LoVo (cell line): ENCODE measurements at places on chromosomes 12 and 14.

DNA sequence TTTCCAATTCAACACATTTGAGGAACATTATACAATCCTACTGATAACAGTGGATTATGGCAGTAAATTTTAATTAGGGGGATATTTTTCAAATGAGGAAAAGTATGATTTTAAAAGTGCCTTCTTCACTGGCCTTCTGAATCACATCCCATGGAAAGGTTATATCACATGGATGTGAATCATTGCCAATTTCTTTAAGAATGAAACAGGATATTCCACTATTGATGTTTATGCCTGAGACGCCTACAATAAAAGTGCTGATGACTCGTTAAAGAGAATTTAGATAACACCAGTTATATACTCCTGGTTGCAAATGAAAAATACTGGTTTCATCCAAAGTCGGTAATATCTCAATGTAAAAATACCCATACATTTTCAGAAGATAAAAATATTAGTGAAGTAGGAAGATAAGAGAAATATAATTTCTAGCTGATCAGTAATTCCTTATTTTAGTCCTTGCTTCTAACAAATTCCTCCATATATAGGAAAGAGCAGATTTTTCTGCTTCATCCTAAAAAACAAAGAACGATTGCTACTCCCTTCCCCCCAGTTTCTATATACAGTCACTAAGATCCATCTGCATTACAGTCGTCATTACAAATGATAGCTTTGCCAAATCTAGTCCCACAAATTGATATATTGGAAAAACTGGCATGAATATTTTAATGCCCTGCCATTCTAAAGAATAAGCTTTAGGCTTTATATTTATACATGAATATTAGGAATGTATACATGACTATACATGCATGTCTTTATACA, 139.5 kb upstream of the SOX5 start:
- DNase-seq, result no peak

DNA sequence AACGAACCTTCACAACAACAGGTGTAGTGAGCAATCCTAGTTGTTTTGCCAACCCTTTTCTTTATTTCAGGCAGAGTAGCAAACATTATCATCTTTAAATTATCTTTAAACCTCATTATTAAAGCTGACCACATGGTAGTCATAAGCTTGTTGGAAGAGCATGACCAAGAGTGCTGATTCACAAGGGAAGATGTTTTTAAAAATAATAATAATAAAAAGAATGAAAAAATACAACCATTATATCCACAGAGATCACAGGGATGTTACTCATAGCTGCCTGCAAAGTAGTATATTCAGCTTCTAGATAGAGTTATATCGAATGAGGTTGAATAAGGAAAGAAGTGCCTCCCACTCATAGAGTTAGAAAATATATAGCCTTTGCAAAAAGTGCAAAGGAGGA, 101.0 kb upstream of the FLRT2 start:
- DNase-seq, result no peak

- no peak for DNase-seq
These were observed 25.4 kb downstream of the DPF3 start for GRCh38 chr14:72868500-72868899.

DNA sequence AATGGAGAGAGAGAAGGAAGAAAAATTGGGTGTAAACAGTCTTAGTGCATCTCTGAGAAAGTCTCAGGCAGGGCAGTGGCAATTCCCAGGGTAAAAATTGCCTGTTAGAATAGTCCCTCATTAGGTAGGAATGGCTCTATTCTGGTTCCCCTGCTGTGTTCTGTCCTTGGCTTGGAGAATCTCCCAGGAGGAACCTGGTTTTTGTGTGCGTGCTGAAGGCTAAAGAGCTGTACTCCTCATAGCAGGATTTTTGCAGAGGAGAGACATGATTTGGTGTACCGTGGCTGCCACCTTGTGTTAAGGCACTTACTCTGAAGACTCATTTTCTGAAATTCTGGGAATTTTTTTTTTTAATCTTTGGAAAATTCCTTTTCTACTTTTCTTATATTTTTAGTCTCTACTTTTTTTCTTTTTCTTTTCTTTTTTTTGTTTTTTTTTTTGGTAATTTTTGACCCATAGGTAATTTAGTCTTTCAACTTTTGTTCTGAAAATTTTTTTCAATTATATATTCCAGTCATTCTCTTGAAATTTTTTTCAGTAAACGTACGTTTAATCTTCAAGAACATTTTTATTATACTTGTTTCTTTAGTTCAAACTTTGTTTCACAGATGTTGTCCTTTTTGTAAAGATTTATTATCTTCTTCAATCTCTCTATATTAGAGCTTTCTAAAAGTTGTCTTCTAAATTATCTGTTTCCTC, 63.8 kb downstream of the FBXO33 start:
- DNase-seq, result peak; percentile 26

GRCh38 chr14:55899531-55899930, 218.7 kb upstream of the PELI2 start:
- no peak for DNase-seq

DNA sequence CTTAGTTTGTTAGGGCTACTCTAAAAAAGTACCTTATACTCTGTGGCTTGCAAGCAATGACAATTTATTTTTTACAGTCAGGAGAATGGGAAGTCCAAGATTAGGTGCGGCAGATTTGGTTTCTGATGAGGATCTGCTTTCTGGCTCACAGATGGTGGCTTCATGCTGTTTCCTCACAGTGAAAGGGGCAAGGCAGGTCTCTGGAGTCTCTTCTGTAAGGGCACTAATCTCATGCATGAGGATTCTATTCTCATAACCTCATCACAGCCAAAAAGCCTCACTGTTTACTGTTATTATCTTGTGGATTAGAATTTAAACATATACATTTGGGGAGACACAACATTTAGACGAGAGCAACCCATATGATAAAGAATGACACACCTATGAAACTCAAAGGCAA, 1957.4 kb upstream of the SEL1L start:
- no peak for DNase-seq

DNA sequence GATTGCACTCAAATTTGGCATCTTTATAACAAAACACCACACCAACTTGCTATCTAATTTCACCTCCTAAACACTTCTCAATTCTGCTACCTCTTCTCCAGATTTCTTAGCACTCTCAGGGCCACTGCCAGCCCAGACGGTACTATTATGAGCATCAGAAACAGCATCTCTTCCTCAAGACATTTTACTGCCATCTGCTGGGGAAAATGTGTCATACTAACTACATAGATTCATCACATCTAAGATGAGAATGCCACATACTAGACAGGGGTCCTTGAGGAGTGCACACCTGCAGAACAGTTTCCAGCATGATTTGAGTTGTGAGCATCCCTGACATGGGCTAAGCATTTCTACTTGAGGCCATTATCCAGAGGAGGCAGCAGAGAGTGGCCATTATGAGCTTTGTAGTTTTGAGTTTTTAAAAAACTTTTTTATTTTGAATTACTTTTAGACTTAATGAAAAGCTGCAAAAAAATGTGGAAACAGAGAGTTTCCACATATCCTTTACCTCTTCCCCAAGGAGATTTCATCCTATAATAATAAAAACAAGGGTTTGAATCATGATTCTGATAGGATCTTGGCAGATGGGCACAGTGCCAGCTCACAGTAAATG, 15.1 kb upstream of the GRIP1 start:
- DNase-seq, result peak; percentile 71

- DNase-seq, result peak; percentile 29
These were observed 362.1 kb upstream of the STXBP6 start for GRCh38 chr14:25411781-25412757.

GRCh38 chr12:103806803-103807202, 34.2 kb downstream of the NT5DC3 start:
- DNase-seq, result no peak

DNA sequence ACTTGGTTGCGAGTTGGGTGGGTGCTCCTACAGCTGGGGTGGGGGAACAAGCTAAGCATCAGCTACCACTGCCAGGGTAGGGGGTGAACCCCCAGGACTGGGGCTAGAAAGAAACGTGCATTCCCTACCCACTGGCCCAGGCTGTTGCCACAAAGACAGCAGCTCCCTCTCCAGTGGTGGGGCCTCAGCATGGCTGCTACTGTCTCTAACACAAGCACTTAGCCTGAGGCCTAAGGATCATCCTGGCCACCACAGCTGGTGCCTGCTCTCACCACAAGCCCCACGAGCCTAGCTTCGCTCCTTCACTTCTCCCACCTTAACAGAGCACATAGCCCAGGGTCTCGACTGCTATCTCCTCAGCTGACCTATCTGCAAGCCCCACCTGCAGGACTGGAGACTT, 18.9 kb downstream of the SLC25A21 start:
- DNase-seq, result no peak

DNA sequence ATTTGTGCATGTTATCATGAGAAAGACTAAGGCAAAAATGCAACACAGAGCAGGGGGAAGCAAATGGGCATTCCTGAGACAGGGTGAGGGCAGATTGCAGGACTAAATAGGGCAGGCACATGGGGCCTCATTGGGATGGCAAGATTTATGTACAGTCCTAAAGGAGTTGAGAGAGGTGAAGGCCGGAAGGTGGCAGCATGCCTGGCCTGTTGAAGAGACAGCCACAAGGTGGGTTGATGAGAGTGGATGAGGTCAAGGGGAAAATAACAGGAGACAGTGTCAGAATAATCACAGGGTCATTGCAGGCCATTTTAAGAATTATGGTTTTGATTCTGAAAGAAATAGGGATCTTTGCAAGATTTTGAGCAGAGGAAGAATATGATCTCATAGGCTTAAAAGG, 21.0 kb downstream of the PAH start:
- no peak for DNase-seq

- no peak for DNase-seq
These were observed 52.5 kb upstream of the RIN3 start for GRCh38 chr14:92460916-92461579.

DNA sequence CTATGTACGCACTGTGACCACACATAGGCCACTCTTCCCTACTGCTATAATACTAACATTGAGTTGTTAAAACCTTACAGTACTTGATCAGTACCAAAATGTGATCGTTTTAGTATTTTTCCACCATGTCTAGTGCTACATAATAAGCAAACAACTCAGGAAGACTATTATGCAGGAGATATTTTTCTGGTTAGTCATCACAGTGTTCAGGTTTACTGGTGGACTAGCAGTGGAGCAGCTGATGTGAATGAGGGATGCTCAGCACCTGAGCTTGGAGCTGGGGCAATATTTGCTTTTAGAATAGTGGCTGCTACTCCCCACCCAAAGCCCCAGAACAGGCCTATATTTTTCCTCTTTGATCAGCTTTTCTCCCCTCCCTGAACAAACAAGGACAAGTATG, 513.1 kb downstream of the KCNH5 start:
- DNase-seq, result no peak

GRCh38 chr12:47147739-47148138, 68.0 kb upstream of the AMIGO2 start:
- no peak for DNase-seq

DNA sequence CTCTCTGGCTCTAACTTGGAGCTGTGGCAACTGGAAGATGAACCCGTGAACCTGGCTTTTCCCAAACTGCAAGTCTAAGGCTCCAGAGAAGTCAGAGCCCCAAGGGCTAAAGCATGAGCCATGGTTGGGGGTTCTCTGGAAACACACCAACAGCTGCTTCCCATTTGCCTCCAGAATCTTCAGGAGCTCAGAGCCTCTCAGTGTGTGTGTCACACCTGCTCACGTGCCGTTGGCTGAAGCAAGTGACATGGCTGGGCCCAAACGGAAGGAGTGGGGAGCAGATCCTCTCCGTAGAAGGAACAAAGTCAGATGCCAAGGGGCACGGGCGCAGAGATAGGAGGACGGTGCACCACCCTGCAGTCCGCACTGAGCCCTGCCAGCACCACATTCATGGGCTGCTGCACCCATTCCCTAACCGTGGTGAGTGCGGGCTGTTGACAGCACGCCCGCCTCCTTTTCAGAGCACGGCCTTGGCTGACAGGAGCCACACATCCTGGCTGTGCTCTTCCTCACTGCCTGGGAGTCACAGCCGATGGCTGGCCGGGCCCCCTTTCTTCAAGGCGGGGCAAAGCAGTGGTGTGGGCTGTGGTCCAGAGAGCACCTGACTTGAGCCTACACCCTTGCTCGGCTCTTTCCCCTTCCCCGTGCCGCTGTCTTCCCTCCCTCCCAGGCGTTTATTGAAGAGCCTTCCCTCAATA, 16.6 kb upstream of the TRAF3 start:
- no peak for DNase-seq

- DNase-seq, result no peak
These were observed 103.4 kb downstream of the ZFP36L1 start for GRCh38 chr14:68689511-68689910.

DNA sequence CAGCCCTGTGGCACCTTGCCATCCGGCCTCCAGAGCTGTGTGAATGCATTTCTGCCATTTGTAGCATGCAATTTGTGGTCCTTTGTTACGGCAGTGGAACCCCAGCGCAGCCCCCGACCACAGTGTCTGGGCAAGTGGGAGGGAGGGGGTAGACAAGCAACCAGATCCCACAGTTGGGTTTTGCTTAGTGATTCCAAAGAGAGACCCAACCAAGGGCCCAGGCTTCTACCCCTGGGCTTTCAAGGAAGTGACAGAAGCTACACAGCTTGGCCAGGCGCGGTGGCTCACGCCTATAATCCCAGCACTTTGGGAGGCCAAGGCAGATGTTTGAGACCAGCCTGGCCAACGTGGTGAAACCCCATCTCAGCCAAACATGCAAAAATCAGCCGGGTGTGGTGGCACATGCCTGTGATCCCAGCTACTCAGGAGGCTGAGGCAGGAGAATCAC, 17.8 kb downstream of the ZBTB42 start:
- DNase-seq, result no peak

GRCh38 chr12:42255866-42256261, 17.8 kb upstream of the YAF2 start:
- DNase-seq, result no peak

- DNase-seq, result no peak
These were observed 13.2 kb upstream of the TSPAN11 start for GRCh38 chr12:30913323-30913722.

DNA sequence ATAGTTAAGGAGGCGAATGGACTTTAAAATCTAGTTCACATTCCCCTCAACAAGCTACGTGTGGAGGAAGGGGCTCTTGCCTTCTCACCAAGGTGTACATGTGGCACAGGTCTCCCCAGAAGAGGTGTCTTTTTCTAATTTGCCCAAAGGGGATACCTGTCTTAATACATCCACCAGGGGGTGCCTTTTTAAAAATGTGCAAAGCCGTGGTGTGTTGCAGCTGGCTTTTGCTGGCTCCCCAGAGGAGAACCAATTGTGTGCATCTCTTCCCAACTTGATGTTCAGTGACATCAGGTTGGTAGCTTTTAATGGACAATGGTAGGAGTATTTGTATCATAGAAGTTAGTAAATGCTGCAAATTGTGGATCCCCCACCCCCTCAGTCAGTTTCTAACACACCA, 33.8 kb downstream of the CREBL2 start:
- peak; percentile 36 for DNase-seq

DNA sequence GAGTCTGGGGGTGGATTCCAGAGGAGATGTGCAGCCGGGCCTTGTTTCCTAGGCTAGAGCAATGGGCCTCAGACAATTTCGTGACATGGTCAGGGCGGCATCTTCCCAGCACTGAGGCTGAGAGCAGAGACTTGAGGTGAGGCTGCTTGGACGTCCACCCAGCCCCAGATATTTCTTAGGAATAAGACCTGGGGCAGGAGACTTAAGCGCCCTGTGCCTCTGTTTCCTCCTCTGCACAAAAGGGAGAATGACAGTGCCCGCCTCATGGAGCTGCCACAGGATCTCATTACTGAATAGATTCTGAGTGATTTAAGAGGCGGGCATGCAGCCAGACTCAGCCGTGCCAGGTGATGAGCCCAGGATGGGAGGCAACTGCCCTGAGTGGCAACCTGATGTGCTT, 297.9 kb upstream of the SFSWAP start:
- no peak for DNase-seq
